Cardiac fibroblast (primary cell): ENCODE measurements at places on chromosomes 1 and 21.

GRCh38 chr1:63261736-63262458, 60.5 kb upstream of the FOXD3 start:
- DNase-seq, result no peak

GRCh38 chr1:4655674-4656532, 1.5 kb downstream of the AJAP1 start:
- DNase-seq, result peak; percentile 44

DNA sequence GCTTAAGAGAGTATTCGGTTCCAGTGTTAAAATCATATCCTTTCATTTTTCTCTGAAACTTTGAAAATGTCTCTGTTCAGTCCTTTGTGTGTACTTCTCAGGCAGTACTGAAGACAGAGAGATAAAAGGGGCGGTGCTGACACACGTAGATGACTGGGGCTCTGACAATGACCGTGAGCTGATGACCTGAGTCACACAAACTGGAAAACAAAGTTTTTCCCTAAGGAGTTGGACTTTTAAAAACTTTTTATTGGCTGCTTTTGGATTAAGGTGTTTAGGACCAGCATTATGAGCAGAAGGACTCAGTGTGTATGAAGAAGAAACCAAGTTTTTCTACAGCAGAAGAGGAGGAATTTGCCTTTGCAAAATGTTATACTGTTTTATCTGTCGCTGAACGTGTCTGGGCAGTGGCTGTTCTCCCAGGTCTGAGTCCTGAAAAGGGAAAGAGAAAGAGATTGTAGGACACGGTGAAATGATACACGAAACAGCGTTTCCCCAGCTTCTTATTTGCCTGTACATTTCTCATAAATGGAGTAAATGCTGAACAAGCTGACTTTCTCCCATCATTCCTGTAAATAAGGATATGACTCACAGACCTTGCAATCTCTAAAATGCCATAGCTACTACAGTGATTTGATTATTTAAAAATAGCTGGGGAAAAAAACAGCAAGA, 51.5 kb downstream of the MAP3K7CL start:
- DNase-seq, result peak; percentile 94

GRCh38 chr21:25342816-25343215, 264.5 kb downstream of the MRPL39 start:
- DNase-seq, result peak; percentile 53

DNA sequence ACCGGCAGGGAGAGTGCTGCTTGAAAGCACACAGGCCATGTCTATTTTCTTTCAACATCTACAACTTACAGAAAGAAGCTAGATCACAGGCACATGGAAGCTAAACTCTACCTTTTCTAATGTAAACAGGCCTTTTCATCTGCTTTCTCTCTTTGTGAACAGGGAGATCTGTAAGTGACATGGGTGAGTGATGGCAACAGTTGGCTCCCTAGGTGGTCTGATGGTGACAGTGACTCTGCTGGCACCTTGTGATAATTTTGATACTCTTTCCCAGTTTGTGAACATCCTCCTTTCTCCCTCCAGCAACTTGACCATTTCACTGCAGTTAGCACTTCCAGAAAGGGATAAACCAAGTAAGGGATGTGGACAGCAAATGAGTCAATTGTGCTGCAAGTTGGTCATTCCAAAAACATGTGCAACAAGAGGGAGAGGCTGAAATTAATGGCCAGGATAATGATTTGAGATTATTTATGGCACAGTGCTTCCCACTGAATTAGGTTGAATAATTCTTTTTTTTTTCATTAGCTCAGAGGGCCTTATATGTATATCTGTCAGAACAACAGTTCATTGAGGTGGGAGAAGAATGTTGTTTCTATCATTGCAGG, 89.5 kb downstream of the XCL2 start:
- DNase-seq, result no peak

GRCh38 chr1:92486251-92487077, at the start of gene GFI1:
GFI1 (minus strand) TSS chr1:92486925; CDS start chr1:92483487, 3,438 bp downstream.
- DNase-seq, result no peak

GRCh38 chr1:150999051-150999674, 7.5 kb downstream of the MINDY1 start:
- peak; percentile 85 for DNase-seq

DNA sequence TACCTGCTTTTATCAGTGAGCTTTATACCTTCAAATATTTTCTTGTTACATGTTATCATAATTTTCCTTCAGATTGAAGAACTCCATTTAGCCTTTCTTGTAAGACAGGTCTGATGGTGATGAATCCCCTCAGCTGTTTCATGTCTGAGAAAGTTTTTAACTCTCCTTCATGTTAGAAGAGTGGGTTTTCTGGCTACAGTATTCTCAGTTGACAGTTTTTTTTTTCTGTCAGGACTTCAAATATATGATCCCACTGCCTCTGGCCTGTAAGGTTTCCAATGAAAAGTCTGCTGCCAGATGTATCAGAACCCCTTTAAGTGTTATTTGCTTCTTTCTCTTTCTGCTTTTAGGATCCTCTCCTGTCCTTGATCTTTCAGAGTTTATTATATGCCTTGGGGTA, 248.2 kb downstream of the LBR start:
- no peak for DNase-seq

DNA sequence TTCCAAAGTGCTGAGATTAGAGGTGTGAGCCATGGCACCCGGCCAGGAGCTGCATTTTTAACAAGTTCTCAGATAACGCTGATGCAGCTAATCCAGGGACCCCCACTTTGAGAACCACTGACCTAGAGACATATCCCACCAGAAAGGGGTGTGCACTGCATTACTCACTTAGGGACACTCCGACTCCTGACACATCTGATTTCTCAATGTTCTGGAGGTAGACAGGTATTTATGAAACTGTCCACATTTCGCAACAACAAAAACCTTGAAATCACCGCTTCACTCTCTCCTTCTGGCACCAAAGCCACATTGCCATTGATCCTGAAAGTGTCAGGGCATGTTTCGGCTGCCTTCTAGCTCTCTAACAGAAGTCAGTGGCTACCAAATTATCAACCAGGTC, 23.2 kb upstream of the CAMTA1 start:
- DNase-seq, result no peak

DNA sequence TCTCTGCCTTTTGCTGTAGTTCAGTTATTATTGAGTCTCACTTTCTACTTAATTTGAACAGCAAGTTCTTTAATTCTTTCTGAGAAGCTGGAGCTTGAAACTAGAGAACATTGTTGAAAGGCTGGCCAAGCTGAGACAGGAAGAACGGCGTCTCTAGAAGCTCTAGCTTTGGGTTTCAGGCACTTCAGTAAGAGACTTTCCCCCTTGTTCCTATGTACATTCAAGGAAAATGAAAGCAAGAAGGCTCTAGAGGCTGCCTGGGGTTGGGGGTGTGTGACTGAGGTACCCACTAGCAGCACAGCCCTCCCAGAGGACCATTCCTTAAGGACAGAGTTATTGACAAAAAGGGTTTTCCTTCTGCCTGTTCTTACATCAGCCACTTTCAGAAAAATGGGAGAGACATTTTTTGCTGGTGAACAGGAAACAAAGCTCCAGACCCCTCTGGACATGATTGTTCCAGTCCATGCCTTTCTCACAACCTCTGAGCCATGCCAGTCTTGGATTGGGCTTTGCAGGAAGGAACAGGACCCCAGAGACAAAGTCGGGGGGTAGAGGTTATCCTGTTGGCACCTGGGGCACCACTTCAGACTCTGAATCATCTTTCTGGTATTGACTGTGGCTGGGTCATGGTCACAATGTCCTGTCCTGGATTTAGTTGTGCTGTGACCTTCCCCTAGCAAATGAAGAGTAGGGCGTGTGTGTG, 63.1 kb downstream of the LAMC2 start:
- DNase-seq, result peak; percentile 13

GRCh38 chr1:23209770-23210169, 7.5 kb downstream of the HTR1D start:
- no peak for DNase-seq

DNA sequence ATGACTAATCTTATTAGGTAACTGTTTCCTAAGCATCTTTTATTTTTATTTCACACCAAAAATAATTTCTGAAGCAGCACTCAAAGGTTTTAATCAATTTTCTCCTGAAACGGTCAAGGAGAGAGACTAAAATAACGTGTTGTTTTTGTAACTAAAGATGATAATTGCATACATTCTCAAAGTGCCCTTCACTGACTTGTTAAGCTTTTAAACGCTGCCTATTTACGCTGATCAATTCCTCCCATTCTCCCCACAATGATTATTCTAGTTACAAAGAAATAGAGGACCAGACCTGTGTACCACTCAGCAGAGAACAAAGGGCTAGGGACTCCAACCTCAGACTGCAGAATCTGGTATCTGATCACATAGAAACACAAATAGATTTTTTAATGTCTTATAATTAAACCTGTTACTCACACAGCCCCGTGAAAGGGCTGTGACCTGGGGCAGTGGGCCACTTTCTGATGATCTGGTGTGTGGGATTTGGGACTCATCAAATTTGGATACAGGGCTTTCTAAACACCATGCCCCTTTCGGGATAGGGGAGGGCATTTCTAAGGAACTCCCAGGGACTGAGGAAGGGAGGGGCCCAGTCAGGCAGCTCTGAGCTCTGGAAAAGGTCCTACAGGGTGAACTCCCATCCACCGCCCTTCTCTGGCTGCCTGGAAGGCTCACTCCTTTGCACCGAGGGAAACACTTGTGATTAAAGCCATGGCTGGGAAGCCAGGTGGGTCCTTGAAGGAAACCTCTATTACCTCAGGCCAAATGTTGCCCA, 65.2 kb downstream of the BCAR3 start:
- peak; percentile 48 for DNase-seq

- peak; percentile 2 for DNase-seq
These were observed 30.8 kb upstream of the ZNF648 start for GRCh38 chr1:182092336-182092735.

GRCh38 chr1:192889082-192889481, 80.2 kb downstream of the RGS2 start:
- DNase-seq, result no peak

GRCh38 chr1:92929461-92929860, 31.8 kb downstream of the DIPK1A start:
- DNase-seq, result peak; percentile 31

GRCh38 chr1:18996548-18997177, 40.2 kb upstream of the IFFO2 start:
- DNase-seq, result no peak

- DNase-seq, result peak; percentile 55
These were observed 39.4 kb upstream of the SPOCD1 start for GRCh38 chr1:31855038-31855845.

DNA sequence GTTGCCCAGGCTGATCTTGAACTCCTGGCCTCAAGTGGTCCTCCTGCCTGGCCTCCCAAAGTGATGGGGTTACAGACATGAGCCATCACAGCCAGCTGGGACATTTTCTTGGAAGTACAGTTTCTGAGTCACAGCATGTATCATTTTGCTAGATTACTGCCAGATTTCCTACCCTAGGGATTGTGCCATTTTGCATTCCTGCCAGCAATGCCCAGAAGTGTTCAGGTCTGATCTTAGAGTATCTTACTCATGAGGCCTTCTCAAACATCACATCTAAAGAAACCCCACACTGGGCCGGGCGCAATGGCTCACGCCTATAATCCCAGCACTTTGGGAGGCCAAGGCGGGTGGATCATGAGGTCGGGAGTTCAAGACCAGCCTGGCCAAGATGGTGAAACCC, 10.2 kb downstream of the BMP8A start:
- peak; percentile 89 for DNase-seq

DNA sequence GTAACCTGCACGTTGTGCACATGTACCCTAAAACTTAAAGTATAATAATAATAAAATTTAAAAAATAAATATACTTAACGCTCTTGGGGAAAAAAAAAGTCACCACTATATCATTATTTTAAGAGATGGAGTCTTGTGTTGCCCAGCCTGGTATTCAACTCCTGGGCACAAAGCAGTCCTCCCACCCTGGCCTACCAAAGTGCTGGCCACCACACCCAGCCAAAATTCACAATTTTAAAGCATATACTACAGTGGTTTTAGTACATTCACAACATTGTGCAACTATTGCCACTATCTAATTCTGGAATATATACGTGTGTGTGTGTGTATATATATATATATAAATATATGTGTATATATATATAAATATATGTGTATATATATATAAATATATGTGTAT, 5.9 kb downstream of the HMGN2 start:
- no peak for DNase-seq

DNA sequence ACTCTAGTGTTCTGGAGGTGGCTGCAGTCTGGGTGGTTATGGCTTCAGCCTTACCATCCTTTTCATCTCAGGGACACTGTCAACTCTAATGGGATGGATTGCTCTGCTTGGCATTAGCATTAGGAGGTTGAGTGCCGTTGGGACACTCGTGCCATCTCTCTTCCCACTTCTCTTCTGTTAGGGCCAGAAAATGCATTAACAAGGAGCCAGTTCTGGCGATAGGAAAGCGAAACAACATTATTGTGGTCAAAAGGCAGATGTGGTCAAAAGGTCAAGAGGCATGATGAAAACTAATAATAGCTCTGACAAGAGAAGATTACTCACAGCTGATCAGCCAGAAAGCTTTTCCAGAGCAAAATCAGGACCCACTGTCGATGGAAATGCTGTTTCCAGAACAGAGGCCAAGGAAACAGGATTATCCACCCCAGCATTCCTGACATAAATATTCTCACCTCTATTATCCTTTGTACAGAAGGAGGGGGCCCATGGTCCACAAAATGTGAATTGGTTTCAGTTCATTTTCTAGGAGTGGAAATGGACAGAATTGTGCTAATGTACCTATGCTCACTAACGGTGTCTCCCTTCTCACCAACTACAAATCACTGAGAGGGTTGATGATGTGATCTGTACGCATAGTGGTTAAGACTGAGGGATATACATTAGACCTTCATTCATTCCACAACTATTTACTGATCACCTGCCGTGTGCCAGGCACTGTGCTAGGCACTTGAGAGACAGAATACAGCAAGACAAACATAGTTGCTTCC, 72.0 kb downstream of the ST6GALNAC5 start:
- peak; percentile 38 for DNase-seq
